Astrocyte (in vitro differentiated cells and primary cell): ENCODE measurements at places on chromosomes 6 and 20.
A peak's percentile ranks its signal among the peaks of the same experiment; 100 is the strongest.

- no peak overlapping the region for H3K4me3 ChIP-seq
- H3K36me3 ChIP-seq, result no peaks in the 10 kb centered on the region
- no peak overlapping the region for H3K27ac ChIP-seq
- no peaks in the 10 kb centered on the region for H3K27me3 ChIP-seq
These were observed 28.9 kb downstream of the CEP57L1 start for GRCh38 chr6:109124219-109124618.

- H3K27me3 ChIP-seq, result no peaks in the 10 kb centered on the region
- H3K4me3 ChIP-seq, result no peak overlapping the region
- no peak overlapping the region for H3K27ac ChIP-seq
- peaks cover 5% of the 10 kb centered on the region for H3K4me1 ChIP-seq
These were observed 62.0 kb downstream of the FAM120B start for GRCh38 chr6:170368544-170368943.

DNA sequence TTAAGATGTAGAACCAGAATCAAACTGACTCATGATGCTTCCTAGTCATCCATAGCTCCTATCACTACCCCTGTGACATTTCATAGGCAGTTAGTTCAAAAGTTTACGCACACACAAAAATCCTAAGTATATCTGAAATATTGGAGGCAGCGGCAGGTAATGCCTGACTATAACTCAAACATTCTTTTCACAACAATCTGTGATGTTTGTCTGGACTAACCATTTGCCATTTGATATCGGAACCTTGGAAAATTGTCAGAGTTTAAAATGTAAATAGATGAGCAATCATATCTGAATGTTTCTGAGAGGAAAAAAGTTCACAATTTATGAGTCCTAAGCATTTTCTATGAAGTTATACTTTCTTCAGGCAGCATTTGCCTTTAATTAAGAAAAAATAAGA is 1078.2 kb downstream of the EPHA7 start:
- no peaks in the 10 kb centered on the region for H3K4me1 ChIP-seq
- H3K27ac ChIP-seq, result no peak overlapping the region
- H3K36me3 ChIP-seq, result no peaks in the 10 kb centered on the region
- no peaks in the 10 kb centered on the region for H3K27me3 ChIP-seq

- H3K27me3 ChIP-seq, result no peaks in the 10 kb centered on the region
- no peak for DNase-seq
- no peak overlapping the region for H3K27ac ChIP-seq
- no peaks in the 10 kb centered on the region for H3K36me3 ChIP-seq
- peaks cover 38% of the 10 kb centered on the region for H3K4me1 ChIP-seq
- no peak overlapping the region for H3K4me3 ChIP-seq
These were observed 66.8 kb downstream of the ARHGAP18 start for GRCh38 chr6:129643176-129643575.

- H3K4me1 ChIP-seq, result peaks cover 16% of the 10 kb centered on the region
- no peaks in the 10 kb centered on the region for H3K27me3 ChIP-seq
- H3K36me3 ChIP-seq, result no peaks in the 10 kb centered on the region
- DNase-seq, result no peak
These were observed 706 bp upstream of the NANP start for GRCh38 chr20:25624500-25624939.

DNA sequence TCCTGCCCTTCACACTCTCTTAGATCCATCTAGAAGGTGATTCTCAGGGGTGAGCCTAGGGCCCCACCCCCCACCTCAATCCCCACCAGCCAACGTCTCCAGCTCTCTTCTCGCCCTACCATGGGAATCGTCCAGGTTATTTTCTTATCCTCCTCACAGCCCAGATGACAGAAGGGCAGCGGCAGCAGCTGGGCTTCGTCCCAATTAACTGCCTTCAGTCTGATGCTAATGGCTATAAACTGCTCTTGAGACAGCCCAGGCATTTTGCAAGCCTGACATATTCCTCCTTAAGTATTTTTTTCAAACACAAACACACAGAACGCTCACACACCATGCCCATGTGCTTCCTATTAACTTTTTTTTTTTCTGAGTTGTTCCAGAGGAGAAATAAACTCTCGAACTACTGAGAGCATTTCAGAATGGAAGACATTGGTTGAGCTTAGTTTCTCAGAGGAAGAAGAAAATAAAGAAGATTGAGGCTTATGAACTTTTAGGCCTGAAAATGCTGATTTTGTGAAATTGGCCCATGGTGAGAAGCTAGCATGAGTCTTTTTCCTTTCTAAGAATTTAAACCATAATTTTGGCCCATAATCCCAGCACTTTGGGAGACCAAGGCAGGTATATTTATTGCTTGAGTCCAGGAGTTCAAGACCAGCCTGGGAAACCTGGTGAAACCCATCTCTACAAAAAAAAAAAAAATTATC is 124.6 kb downstream of the EYA2 start:
- no peak overlapping the region for H3K27ac ChIP-seq
- DNase-seq, result peak; percentile 39
- H3K36me3 ChIP-seq, result no peaks in the 10 kb centered on the region

GRCh38 chr20:4885877-4886276 is 115.4 kb downstream of the SLC23A2 start:
- DNase-seq, result no peak
- no peaks in the 10 kb centered on the region for H3K4me1 ChIP-seq
- no peak overlapping the region for H3K27ac ChIP-seq
- no peaks in the 10 kb centered on the region for H3K27me3 ChIP-seq
- no peaks in the 10 kb centered on the region for H3K36me3 ChIP-seq

GRCh38 chr6:98946879-98947410 is 801 bp downstream of the FBXL4 start:
- no peaks in the 10 kb centered on the region for H3K27me3 ChIP-seq
- no peaks in the 10 kb centered on the region for H3K36me3 ChIP-seq
- H3K4me3 ChIP-seq, result peak overlapping the region; percentile 79
- H3K4me1 ChIP-seq, result peaks cover 12% of the 10 kb centered on the region
- peak overlapping the region; percentile 63 for H3K27ac ChIP-seq

DNA sequence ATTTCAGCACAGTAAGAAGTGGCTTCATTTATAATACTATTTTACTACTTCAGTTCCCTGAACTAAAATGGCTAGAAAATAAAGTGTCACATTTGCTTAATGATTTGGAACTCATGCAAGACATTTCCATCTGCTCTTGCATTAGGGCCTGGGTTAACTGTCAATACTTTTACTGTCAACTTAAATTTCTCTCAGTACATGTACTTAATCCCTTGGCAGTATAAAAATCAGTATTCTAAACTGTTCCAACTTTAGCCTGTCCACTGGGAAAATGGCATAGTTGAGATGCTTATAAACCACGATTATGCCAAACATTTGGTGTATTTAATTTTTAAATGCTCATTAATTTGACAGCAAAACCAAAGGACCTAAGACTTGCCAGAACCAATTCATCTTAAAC is 154.5 kb downstream of the ASCC3 start:
- H3K27me3 ChIP-seq, result no peaks in the 10 kb centered on the region
- H3K4me3 ChIP-seq, result no peak overlapping the region
- H3K4me1 ChIP-seq, result no peaks in the 10 kb centered on the region
- peak; percentile 76 for DNase-seq
- H3K27ac ChIP-seq, result no peak overlapping the region
- H3K36me3 ChIP-seq, result no peaks in the 10 kb centered on the region

GRCh38 chr6:133286765-133287164 is 45.6 kb downstream of the EYA4 start:
- DNase-seq, result peak; percentile 8
- H3K27ac ChIP-seq, result no peak overlapping the region
- H3K27me3 ChIP-seq, result no peaks in the 10 kb centered on the region
- H3K4me1 ChIP-seq, result no peaks in the 10 kb centered on the region
- H3K4me3 ChIP-seq, result no peak overlapping the region
- H3K36me3 ChIP-seq, result no peaks in the 10 kb centered on the region

DNA sequence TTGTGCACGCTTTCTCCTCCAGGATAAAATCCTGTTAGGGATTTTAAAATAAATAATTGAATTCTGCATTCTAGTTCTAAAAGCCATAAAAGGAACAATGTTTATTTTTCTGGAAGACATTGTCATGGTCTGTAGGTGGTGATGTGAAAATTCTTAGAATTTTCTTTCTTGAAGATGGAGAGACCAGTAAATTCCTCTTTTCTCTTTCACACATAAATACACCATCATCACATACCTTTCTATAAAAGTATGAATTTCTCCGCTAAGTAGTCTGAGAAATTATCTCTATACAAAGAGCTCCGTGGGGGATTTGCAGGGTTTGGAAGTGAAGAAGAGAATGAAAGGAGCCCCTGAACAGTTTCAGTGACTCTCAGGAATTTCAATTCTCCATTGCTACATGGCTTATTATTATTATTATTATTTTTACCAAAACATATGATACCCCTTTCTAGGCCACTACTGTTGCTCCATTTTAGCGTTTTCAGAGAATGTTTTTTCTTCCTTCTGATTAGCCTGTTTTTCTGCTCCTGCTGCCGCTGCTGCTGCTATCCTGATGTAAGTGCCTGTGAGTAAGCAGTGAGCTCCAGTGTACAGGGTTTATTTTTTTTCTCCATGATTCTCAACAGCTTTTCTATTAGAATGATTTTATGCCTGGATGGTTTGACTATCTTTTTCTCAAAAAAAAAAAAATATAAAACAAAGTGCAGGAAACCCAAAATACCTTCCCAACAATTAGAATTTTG is 145.8 kb downstream of the SAMD5 start:
- no peaks in the 10 kb centered on the region for H3K36me3 ChIP-seq
- H3K4me1 ChIP-seq, result peaks cover 9% of the 10 kb centered on the region
- no peak overlapping the region for H3K4me3 ChIP-seq
- H3K27me3 ChIP-seq, result no peaks in the 10 kb centered on the region
- H3K27ac ChIP-seq, result no peak overlapping the region

GRCh38 chr20:45432294-45432693 is 16.4 kb downstream of the PIGT start:
- peaks cover 4% of the 10 kb centered on the region for H3K4me1 ChIP-seq
- no peak for DNase-seq
- no peak overlapping the region for H3K4me3 ChIP-seq
- no peaks in the 10 kb centered on the region for H3K36me3 ChIP-seq

- H3K27me3 ChIP-seq, result no peaks in the 10 kb centered on the region
- H3K27ac ChIP-seq, result no peak overlapping the region
- H3K4me3 ChIP-seq, result no peak overlapping the region
- H3K36me3 ChIP-seq, result no peaks in the 10 kb centered on the region
- no peaks in the 10 kb centered on the region for H3K4me1 ChIP-seq
These were observed 152.3 kb downstream of the ISM1 start for GRCh38 chr20:13373400-13373799.

- H3K4me1 ChIP-seq, result no peaks in the 10 kb centered on the region
- no peak overlapping the region for H3K27ac ChIP-seq
- DNase-seq, result no peak
- peaks cover 20% of the 10 kb centered on the region for H3K27me3 ChIP-seq
These were observed 21.9 kb downstream of the BHLHE23 start for GRCh38 chr20:62984666-62985443.

DNA sequence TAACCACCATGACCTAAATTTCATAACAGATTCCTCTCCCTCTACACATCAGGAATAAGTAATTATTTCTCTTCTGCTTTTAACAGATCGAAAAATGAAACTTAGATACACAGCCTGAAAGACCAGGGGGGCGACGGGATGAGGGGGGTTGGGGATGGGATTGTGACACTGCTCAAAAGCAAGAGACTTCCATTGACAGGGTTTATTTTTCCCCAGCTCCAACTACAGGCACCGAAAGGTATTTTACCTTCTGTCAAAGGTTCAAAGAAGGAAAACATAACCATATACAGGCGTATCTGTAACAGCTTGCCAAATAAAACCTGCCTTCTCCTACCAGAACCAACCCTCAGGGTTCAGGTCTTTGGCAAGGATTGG is 1.3 kb downstream of the EPHA7 start:
- peak overlapping the region; percentile 78 for H3K4me3 ChIP-seq
- no peaks in the 10 kb centered on the region for H3K36me3 ChIP-seq
- DNase-seq, result no peak
- H3K27ac ChIP-seq, result no peak overlapping the region

DNA sequence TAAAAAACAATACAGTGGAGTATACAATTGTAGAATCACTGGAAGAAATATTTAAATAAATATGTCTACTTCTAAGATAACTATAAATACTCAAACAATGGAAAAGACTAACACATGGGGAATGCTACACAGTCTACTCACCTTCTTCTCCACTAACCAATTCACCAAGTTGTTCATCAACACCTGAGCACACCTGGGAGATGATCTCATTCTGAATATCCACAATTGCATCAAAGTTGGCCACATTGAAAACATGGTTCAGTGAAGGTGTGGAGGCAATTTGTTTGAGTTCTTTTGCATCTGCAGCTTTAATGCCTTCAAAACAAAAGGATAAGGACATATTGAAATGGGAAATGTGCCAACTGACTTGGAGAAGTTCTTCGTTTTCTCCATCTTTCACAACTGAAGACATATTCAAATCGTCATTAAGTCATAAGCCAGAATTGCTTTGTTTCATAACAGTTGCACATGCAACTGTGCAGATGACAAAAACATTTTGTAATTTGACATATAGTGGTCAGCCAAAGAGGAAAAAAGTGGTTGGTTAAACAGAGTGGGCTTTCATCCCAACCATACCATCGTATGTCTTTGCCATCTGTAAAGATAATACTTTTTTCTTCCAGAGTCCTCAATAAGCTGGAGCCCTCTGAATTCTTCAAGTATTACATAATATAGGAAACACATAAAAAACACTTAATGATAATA is 17.5 kb downstream of the COL12A1 start:
- no peak for DNase-seq
- no peak overlapping the region for H3K27ac ChIP-seq
- peaks cover 48% of the 10 kb centered on the region for H3K36me3 ChIP-seq
- H3K4me3 ChIP-seq, result no peak overlapping the region

GRCh38 chr6:16319813-16320532 is 81.6 kb downstream of the GMPR start:
- peak overlapping the region; percentile 45 for H3K4me3 ChIP-seq
- DNase-seq, result peak; percentile 97
- peak overlapping the region; percentile 97 for H3K27ac ChIP-seq
- no peaks in the 10 kb centered on the region for H3K27me3 ChIP-seq
- H3K4me1 ChIP-seq, result peaks cover 64% of the 10 kb centered on the region

- DNase-seq, result peak; percentile 3
- H3K27me3 ChIP-seq, result no peaks in the 10 kb centered on the region
- H3K4me3 ChIP-seq, result no peak overlapping the region
- peak overlapping the region; percentile 94 for H3K27ac ChIP-seq
- peaks cover 37% of the 10 kb centered on the region for H3K4me1 ChIP-seq
These were observed 735.6 kb upstream of the MARCKS start for GRCh38 chr6:113121571-113121970.

GRCh38 chr20:32285082-32285620 is 7.7 kb downstream of the KIF3B start:
- no peaks in the 10 kb centered on the region for H3K4me1 ChIP-seq
- no peak overlapping the region for H3K4me3 ChIP-seq
- H3K27ac ChIP-seq, result no peak overlapping the region
- no peaks in the 10 kb centered on the region for H3K27me3 ChIP-seq
- H3K36me3 ChIP-seq, result peaks cover 6% of the 10 kb centered on the region
- no peak for DNase-seq

- H3K27me3 ChIP-seq, result no peaks in the 10 kb centered on the region
- DNase-seq, result no peak
- no peaks in the 10 kb centered on the region for H3K36me3 ChIP-seq
- no peak overlapping the region for H3K27ac ChIP-seq
These were observed 74.8 kb upstream of the NEDD9 start for GRCh38 chr6:11307226-11307625.

DNA sequence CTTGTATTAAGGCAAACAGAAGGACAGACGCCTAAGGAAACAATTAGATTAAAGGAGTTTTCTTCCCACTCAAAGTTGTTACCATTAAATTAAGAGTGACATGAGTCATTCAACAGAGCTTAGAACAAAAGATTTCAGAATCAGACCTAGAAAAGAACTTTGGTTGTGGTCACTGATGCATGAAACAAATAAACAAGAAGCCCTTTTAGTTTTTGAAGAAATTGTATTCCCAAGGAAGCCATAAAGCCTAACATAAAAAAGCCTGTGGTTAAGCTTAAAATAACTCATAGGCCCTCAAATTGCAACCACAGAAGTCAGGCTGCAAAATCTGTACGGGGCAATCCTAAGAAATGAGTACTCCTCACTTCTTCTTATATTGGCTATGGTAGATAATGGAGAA is 17.9 kb upstream of the TRIM26 start:
- H3K4me3 ChIP-seq, result no peak overlapping the region
- H3K27ac ChIP-seq, result no peak overlapping the region
- DNase-seq, result no peak
- no peaks in the 10 kb centered on the region for H3K36me3 ChIP-seq
